ENCODE measurements at places on chromosomes 5 and 9. TPM values are rescaled to one million over a fixed set of nuclear protein-coding genes. Genes with fewer than 3 reads are reported as not detected.

DNA sequence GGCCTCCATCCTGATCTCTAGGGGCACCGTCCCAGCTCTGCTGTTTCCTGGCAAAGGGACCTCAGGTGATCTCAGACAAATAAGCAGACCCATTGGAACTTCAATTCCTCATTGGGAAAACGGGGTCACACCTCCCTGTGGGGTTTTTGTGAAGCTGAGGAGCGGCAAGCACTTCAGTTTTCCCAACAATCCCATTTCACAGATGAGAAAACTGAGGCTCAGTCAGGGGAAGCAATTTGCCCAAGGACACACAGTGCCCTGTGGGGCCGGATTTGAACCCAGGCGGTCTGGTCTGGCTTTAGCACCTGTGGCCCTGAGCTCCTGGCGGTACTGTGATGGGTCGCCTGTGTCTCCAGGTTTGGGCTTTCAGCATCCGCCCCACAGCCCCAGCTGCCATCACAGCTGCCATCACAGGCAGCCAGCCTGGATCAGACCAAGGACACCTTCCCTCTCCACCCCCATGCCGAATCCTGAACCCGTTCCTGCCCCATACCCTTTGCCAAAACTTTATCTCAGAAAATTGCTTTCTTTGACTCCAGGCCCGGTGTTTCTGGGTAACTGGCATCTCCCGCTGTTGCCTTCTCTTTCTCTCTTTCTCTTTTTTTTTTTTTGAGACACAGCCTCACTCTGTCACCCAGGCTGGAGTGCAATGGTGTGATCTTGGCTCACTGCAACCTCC is 26.4 kb downstream of the NCS1 start:
- no peak for DNase-seq

DNA sequence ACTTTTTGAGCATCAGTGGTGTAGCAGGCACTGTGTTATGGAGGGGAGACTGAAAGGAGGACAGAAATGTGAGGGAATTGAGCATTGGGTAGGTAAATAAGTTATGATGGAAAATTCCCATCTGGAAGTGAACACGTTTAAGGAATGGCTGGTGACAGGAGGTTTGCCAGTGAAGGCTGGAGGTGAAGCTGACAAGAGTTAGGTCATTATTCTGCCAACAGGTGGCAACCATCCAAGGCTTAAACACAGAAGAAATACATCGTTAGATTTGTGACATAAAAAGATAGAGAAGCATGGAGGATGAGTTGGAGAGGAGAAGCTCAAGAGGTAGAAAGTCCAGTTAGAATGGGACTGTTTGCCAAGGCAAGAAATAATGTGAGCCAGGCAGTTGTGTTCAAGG is 455.3 kb upstream of the SGCD start:
- no peak for DNase-seq

DNA sequence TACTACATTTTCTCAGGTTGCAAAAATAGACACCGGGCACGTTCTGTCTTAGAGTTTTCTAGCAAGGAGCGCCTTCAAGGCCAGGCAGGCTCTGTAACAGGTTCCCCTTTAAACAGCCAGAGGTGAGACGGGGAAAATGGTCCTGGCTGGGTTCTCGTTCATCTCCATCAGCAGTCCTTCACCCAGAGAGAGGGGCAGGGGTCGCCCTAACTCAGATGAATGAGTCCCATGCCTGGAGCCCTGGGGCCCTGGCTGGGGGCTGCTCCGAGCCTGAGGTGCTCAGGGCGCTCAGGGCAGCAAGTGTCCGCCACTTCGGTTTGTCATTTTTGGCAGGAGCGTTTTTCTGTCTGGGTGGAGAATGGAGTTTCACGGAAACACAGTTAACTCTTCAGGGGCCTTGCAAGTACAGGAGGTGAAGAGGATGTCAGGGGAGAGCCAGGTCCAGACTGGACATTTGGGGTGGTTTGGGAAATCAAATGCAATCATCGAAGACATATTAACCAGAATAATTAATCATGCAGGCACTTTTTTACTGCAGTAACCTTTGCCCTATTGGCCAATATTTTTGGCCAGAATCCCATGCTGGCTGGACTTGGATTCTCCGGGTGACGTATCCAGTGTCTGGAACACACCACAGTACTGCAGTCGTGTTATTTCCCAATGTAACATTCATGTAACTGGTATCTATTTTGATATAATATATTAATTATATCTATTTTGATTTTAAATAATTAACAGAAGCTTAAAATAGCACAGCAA is 2.9 kb downstream of the NTNG2 start:
- DNase-seq: no peak

GRCh38 chr5:68046445-68046844 is 169.1 kb upstream of the PIK3R1 start:
- peak; percentile 71 for DNase-seq

The FAT2 gene
- total RNA-seq: 107 TPM

The TOPORS gene
- 19.2 TPM for total RNA-seq

The FBLL1 gene
- 0.42 TPM for total RNA-seq

GRCh38 chr5:173296737-173297676 is 31.2 kb downstream of the STC2 start:
- no peak for DNase-seq

The MCC gene
- total RNA-seq: 79.3 TPM

The PRR16 gene
- total RNA-seq: 1.4 TPM

- DNase-seq: peak; percentile 60
Observed at GRCh38 chr5:170861917-170862766, at the start of gene RANBP17. TSS of gene RANBP17 (plus strand) at chr5:170862018.

DNA sequence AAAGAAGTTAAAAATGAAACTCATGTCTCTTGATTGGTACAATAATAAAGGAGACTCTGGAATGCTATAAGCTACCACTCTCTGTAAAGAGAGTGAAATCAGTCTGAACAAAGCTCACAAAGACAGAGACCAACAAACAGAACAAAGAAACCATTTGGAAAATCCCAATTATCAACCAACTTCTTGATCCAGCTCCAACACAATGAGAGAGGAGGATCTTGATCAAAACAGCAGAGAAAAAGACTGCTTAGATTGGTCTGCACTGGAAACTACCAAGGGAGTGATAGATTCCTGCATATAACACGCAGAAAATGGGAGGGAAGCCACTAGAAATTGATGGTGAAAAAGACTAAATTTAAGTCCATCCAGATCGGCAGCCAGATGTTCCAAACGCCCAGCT is 23.1 kb upstream of the RNF38 start:
- DNase-seq: no peak

- DNase-seq: no peak
Observed at GRCh38 chr9:94085062-94085639, 887 bp downstream of the PTPDC1 start.

The ANKRD31 gene
- 0.21 TPM for total RNA-seq

GRCh38 chr5:77210091-77210963 is at the start of gene PDE8B:
TSS of gene PDE8B (plus strand) at chr5:77210680. CDS start at chr5:77210926, 246 bp downstream.
- no peak for DNase-seq

DNA sequence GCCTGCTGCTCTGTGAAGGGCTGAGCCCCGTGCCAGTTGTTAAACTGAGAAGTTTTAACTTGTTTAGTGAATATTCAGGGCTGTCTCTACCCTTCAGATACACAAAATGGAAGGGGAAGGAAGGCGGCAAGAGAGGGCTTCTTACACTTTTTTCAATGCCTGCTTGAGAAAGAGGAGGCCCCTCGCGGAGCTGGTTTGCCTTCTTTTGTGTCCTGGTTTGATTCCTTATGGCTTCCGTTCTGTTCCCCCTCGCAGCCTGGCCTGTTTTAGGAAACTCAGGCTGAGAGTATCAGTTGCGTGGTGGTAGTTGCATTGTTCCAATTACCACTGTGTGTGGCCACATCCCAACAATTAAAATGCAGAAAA is 1.0 kb downstream of the FAM53C start:
- DNase-seq: no peak

The SPATA31E1 gene
- total RNA-seq: not detected

DNA sequence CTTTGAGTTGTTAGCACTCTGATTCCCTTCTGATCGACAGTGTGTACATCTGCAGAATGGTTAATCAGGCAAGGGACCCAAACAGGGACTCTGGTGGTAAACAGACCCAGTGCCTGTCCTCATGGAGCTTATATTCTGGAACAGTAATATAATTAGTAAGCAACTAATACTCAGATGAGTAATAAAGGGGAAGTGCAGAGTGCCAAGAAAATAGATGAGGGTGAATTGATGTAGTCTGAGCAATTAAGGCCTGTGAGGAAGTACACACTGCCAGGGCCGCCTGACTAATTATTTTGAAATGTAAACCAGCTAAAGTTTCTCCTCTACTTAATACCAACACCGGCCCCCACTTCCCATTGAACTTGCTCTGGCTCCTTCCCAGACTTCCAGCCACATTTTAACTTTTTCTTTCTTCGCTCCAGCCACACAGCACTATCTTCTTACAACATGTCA is 4.2 kb downstream of the DHX29 start:
- DNase-seq: no peak

GRCh38 chr5:61941637-61942036 is 364.4 kb upstream of the KIF2A start:
- no peak for DNase-seq

DNA sequence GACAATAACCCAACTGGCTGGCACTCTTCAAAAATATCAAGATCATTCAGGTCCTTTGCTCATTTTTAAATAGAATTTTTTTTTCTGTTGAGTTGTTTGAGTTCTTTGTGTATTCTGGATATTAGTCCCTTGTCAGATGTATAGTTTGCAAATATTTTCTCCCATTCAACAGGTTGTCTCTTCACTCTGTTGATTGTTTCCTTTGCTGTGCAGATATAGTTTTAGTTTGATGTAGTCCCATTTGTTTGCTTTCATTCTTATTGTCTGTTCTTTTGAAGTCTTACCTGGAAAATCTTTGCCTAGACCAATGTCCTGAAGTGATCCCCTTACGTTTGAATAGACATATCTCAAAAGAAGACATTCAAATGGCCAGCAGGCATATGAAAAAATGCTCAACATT is 22.8 kb downstream of the PTTG1 start:
- DNase-seq: no peak

The STK32A gene
- total RNA-seq: 5.1 TPM

- no peak for DNase-seq
Observed at GRCh38 chr9:95719354-95719753, 156.1 kb upstream of the ERCC6L2 start.

DNA sequence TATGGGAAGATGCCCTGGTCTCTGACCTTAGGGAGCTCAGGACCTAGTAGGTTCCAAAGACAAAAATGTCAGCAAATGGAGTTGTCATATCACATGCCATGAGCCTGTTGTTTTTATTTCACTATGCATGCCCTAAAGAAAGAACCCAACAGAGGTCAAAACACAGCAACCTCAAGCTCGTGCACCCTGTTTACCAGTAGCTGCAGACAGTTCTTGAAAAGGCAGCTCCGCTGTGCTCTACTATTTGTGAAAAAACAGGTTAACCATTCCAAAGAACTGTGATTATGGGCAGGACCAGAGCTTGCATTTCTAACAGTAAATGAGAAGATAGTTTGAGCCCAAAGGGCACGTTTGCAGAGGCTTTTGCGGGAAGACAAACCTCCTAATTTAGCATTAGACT is 22.8 kb downstream of the ITK start:
- no peak for DNase-seq

GRCh38 chr9:134226221-134226930 is 62.0 kb upstream of the RNU6ATAC start:
- DNase-seq: no peak

The SLC6A18 gene
- not detected for total RNA-seq

The GARNL3 gene
- total RNA-seq: 21.0 TPM

- DNase-seq: no peak
Observed at GRCh38 chr5:159339460-159339859, 9.2 kb upstream of the IL12B start.

The VLDLR gene
- total RNA-seq: 5.8 TPM

DNA sequence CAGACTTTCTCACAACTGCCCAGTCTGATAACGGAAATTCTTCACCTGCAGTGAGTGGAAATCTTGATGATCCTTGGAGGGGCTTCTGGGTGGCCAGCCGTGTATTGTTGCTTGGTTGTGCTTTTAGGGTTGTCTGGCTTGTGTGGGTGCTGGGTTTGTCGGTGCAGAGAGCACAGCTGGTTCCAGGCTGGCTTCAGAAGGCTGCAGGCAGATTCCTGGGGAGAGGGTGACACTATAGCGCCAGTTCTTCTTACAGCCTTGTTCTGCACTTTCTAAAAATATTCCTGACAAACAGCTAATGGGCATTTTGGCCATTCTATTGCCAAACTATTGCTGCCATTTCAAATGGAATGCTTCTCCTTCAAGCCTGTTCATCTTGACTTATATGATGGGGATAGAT is 99.3 kb downstream of the PDZD2 start:
- no peak for DNase-seq

DNA sequence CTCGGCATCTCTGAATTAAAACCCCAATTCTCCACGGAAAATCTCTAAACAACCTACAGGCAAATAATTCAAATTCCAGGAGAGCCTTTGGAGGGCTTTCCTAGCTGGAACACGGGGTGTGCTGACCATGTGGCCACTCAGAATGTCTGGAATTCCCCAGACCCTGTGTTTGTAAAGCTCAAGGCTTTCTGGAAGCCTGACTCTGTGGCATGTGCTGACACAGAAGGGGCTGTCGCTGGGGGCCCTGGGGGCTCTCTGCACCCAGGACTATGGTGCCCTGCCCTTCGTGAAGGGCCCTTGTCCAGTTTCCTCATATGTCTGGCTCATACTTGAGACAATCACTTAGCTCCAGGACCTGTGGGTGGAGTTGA is 29.0 kb upstream of the BOD1 start:
- DNase-seq: no peak

DNA sequence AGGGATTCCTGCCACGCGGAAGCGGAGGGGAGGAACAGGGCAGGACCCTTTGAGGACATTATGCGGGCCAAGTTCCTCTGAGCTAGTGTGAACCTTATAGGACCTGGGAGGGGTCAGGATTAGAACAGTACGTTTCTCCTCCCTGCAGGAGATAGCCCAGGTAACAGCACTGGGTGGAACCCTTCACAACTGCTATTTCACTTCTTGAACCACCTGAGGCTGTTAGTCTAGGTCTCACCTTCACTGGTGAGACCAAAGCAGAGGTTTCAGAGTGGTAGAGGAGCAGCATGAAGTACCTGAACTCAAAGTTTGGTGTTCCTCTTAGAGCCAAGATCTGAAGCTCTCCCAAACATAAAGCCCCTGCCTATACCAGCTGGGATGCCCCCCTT is 832 bp downstream of the EIF4EBP3 start:
- DNase-seq: no peak

The NUTM2F gene
- 0.24 TPM for total RNA-seq

DNA sequence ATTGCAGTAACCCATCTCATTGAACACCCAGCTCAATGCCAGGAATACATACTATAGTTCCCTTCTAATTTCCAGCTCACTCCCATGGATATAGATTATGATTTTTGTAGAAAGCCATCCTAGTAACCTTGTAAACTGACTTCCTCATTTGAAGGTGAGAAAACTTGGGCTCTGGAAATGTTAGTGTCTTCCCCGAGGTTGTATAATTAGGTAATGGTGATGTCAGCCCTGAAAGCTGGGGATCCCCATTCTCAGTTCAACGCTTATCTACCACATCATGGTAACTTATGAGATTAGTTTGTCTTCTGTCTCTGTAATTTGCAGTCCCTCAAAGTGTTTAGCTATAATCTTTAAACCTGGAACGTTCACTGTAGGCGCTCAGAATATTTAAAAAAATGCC is 34.6 kb upstream of the PTCH1 start:
- no peak for DNase-seq

- no peak for DNase-seq
Observed at GRCh38 chr9:111955048-111955447, 58.4 kb downstream of the UGCG start.

The ACTBL2 gene
- total RNA-seq: not detected

Measured in suprapubic skin (tissue), 4 donors.